ENCODE measurements at places on chromosomes 12 and 14.

DNA sequence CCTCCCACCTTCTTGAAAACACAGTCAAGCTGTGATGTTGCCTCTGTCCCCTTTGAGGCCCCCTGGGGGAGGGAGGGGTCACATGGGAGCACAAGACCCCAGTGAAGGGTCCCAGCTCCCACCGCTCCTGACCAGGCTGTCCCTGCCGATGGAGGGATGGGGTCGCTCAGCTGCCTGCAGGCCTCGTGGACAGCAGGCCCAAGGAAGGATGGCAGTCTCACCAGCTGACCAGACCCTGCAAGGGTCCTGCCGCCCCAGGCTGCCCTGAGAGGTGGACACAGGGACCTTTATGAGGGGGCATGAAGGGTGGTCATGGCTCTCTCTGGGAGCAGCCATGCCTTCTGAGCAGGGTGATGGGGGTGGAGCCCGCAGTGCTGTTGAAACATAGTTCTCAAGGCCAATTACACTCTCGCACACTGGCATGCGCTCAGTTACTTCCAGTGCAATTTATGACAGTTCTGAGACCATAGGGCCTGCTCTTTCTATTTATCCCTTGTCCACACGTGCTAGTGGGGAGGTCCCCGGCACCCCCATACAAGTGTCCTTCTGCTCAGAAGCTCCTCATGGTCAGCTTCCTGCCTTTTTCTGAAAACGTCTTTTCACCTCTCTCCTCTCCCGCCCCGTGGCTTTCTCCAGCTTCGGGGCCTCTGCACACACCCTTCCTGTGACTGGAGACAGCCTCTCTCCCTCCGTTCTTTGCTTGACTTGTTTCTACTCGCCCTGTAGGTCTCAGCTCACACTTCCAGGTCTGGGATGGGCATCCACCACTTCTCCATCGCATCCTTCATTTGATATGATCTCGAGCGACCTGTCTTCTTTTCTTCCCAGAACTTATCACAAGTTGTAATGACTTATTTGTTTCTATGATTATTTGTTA, 313.1 kb downstream of the ADGRD1 start:
- no peak for DNase-seq

DNA sequence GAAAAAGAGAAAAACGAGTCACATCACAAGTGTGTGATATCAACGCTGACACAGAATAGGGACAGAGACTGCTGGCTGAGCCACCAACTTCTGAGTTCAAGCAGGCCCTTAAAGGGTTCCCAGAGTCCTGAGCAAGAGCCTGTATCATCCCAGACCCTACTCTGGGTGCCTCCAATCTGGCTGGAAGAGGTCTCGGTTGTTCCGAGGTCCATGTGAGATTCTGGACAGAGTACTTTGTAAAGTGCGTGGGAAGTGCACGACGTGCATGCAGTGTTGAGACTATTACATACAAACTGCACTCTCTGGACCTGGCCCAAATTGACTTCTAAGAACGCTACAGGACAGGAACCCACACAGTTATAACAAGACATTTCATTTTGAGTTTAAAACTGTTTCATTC, 40.6 kb downstream of the MOK start:
- DNase-seq = no peak

DNA sequence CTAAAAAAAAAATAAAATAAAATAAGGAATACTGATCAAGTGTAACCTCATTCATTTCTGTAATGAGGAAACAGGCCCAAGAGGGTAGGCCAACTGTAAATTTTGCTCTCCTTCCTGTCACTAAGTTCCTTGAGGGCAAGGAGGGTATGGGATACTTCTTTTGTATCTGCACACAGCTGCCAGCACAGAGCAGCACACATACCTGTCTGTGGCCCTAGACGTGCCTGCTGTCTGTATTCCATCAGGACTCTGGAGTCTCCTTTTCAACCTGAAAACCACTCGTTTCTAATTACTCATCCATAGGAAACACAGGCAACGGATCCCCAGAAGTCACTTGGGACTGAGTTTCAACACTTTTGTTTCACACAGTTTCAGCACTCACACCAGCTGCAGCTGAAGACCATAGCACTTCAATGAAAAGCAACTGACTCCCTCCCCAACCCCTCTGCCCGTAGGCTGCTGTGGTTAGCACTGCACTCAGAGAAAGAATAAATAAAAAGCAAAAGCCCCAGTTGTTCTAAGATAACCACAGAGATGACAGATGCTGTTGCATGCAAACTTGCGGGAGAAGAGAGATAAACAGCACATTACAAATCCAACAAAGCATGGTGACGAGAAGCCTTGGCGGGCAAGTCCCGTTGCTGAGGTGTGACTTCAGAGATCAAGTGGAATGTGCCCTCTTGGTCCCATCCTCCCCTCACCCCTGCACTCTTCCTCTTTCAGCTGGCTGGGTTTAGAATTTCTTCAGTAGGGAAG, 24.9 kb downstream of the CRACR2A start:
- DNase-seq = peak; percentile 27

- no peak for DNase-seq
Observed at GRCh38 chr14:68359022-68359836, 433.6 kb downstream of the ZFP36L1 start.

GRCh38 chr12:19489168-19489567, 49.9 kb downstream of the AEBP2 start:
- DNase-seq = peak; percentile 19

GRCh38 chr14:92362781-92363235, 39.8 kb downstream of the SLC24A4 start:
- DNase-seq = no peak

GRCh38 chr14:20302042-20302755, 3.6 kb downstream of the TTC5 start:
- no peak for DNase-seq

- DNase-seq = no peak
Observed at GRCh38 chr14:64774272-64774671, 70.0 kb downstream of the PLEKHG3 start.

GRCh38 chr14:90820958-90821357, 4.7 kb upstream of the TTC7B start:
- DNase-seq = peak; percentile 84

DNA sequence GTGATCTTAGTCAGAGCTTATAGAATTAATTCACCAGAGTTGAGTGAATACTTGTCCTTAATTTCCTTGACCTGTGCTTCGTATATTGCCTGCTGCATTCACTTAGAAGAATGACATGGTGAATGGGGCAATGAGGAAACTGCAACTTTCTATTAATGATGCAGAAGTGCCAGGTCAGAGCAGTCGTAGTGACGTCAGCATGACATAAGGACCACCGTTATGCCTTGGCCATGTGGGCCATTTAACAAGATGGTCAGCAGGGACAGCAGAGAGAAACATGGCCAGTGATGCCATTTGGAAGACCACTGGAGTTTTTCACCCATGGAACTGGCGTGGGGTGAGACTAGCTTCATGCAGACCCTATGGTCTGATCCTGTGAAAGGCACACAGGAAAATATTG, 1469.4 kb upstream of the TMEM132C start:
- no peak for DNase-seq

- no peak for DNase-seq
Observed at GRCh38 chr14:105519946-105520698, 6.3 kb upstream of the TMEM121 start.

- DNase-seq = no peak
Observed at GRCh38 chr14:35221462-35221861, 70.7 kb upstream of the PSMA6 start.

GRCh38 chr12:20757-21156, 45.8 kb upstream of the IQSEC3 start:
- no peak for DNase-seq

GRCh38 chr12:91986084-91986483, 159.6 kb downstream of the BTG1 start:
- DNase-seq = no peak

GRCh38 chr14:35964697-35965286, 138.7 kb downstream of the BRMS1L start:
- no peak for DNase-seq

DNA sequence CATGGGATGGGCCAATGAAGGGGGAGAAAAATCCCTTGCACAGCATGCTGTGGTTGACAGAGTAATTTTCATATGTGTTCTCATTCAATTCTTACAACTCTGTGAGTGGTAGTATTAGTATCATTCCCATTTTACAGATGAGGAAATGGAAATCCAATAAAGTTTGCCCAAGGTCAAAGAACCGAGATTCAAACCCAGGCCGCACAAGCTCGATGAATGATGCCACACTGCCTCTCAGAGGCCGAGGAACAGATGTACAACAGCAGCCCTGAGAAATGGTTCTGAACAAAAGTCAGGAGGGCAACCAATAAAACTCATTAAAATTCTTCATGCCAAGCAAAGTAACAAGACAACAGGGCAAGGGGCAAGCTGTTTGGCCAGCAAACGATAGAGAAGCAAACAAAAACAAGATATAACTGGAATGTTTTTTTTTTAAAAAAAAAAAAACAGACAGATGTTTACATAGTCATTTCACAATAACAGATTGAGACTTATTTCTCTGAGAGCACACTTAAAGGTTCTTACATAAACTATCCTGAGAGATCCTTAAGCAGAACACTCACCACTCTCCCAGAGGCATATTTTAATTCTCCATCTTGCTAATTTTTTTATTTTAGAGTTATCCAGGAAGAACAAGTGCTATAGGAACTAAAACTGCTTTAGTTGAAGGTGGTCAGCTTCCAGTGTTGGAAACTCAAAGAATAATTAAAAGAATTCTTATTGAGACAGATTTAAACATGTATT, 85.8 kb downstream of the EXOC5 start:
- no peak for DNase-seq

DNA sequence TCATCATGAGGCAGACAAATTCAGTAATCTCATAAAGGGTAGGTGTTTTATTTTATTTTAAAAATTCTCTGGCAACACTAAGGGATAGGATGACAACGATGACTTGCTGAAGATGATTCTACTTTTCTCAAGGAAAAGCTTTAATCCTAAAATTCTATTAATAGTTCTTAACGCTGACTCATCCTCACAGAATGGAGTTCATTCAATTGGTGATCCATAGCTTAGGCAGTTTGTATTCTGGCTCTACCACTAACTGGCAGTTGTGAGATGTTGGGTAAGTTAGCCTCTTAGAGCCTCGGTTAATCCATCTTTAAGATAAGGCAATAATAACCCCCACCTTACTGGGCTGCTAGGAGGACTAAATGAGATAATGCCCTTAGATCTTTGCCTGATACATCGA, 116.3 kb downstream of the RTN1 start:
- no peak for DNase-seq

GRCh38 chr14:71244341-71244740, 337.1 kb downstream of the PCNX1 start:
- DNase-seq = no peak

DNA sequence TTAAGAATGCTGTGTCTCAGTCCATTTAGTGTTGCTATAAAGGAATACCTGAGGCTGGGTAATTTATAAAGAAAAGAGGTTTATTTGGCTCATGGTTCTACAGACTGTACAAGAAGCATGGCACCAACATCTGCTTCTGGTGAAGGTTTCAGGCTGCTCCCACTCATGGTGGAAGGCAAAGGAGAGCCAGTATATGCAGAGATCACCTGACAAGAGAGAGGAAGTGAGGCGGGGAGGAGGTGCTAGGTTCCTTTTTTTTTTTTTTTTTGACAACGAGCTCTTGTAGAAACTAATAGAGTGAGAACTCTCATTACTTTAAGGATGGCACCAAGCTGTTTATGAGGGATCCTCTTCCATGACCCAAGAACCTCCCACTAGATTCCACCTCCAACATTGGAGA, 121.6 kb downstream of the NUBPL start:
- no peak for DNase-seq

DNA sequence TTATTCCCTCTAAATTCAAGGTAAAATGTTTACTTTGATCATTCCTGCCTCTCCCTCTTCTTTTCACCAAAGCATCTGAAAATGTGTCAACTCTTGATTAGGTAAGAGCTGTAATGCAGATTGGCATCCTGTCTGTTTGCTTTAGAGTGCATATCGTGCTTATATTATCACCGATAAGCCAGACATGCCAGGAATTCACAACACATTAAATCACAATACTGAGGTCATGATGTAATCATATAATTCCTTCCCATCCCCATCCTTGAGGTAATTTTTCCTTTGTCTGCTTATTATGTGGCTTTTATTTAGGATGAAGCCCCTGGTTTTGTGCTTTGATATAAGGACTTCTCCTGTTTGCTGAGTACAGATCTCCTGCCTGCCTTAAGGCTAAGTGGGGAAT, 10.2 kb downstream of the DDX47 start:
- DNase-seq = no peak

- DNase-seq = no peak
Observed at GRCh38 chr12:84842406-84843013, 70.1 kb downstream of the SLC6A15 start.

- DNase-seq = no peak
Observed at GRCh38 chr14:92591346-92591745, 77.8 kb downstream of the RIN3 start.

GRCh38 chr14:56292970-56293369, 174.8 kb downstream of the PELI2 start:
- DNase-seq = no peak

DNA sequence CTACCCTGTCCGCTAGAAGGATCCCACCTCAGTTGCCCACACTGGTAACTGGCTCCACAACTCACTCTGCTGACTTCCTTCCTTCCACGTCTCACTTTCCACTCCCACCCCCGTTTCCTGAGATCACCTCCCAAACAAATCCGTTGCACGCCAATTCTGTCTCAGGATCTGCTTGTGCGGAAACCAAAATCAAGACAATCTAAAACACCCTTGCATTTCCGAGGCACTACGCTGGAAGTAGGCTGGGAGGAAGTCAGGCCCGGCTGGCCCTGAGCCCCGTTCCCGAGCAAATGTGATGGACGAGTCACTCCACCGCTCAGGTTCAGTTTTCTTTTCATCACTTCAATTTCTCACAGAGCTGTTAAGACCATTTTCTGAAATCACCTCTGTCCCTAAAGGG, 23.1 kb downstream of the ABCB9 start:
- no peak for DNase-seq

- DNase-seq = no peak
Observed at GRCh38 chr14:63952933-63953437, 100.2 kb downstream of the SYNE2 start.

GRCh38 chr12:32644431-32644830, 34.7 kb upstream of the DNM1L start:
- DNase-seq = no peak

DNA sequence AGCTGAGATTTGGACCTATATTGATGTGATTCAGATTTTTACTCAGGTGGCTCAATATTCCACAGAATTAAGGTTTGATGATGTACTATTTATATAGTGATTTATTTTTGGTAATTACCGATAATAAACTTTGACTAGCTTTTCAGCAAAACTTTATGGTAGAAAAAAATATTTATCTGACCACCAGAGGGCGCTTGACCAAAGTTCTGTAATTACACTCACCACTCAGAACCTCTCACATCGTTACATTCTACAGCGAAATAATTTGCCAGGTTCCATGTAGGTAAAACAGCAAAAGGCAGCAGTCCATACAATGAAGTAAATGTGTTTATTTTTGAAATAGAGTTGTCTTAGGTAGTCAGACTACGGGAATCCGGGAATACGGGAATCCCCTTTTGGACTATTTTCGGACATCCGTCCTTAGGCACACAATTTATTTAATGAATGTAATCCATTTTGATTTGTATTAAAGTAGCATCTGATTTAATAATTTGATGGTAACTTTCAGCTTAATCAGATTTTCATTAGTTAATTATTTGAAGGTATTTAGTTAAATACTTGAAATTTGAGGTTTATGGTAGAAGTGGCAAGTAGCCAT, 143.0 kb upstream of the DDHD1 start:
- no peak for DNase-seq

- DNase-seq = no peak
Observed at GRCh38 chr12:128790653-128791373, 32.9 kb downstream of the SLC15A4 start.

- DNase-seq = no peak
Observed at GRCh38 chr14:77151245-77151644, 9.7 kb upstream of the ZDHHC22 start.

GRCh38 chr14:100911665-100912316, 8.3 kb upstream of the RTL1 start:
- no peak for DNase-seq
